ENCODE measurements at places on chromosomes 7 and 10.
A peak's percentile ranks its signal among the peaks of the same experiment; 100 is the strongest.

DNA sequence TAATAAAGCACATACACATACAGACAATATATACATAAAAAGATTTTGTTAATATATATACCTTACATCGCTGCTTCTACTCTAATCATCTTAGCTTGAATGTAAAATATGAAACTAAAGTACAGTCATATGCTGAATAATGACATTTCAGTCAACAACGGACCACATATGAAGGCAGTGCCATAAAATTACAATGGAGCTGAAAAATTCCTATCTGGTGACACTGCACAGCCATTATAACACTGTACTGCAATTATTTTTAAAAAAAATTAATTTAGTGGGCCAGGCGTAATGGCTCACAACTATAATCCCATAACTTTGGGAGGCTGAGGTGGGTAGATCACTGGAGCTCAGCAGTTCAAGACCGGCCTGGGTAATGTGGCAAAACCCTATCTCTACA lies 122.3 kb downstream of the JMJD1C start:
- DNase-seq = peak; percentile 28

GRCh38 chr10:102773986-102774385 lies 30.2 kb downstream of the WBP1L start:
- DNase-seq = peak; percentile 39

GRCh38 chr7:101166909-101167644 lies 1.7 kb upstream of the VGF start:
- DNase-seq = no peak

DNA sequence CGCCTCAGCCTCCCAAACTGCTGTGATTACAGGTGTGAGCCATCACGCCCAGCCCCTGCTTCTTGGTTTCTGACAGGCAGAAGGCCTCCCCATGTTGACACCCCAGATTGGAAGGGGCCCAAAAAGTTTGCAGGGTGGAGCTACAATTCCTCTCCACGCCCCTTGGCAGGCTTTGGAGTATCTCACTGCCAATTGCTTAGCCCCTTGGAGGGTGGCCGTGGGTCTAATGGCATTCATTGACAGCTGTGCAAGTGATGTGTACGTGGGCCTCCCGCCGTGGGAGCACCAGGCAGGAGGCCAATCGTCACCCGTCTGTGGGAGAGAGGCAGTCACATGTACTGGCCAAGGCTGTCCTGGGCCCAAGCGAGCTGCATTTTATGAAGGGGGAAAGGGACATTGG lies 73.7 kb upstream of the PPIF start:
- no peak for DNase-seq

DNA sequence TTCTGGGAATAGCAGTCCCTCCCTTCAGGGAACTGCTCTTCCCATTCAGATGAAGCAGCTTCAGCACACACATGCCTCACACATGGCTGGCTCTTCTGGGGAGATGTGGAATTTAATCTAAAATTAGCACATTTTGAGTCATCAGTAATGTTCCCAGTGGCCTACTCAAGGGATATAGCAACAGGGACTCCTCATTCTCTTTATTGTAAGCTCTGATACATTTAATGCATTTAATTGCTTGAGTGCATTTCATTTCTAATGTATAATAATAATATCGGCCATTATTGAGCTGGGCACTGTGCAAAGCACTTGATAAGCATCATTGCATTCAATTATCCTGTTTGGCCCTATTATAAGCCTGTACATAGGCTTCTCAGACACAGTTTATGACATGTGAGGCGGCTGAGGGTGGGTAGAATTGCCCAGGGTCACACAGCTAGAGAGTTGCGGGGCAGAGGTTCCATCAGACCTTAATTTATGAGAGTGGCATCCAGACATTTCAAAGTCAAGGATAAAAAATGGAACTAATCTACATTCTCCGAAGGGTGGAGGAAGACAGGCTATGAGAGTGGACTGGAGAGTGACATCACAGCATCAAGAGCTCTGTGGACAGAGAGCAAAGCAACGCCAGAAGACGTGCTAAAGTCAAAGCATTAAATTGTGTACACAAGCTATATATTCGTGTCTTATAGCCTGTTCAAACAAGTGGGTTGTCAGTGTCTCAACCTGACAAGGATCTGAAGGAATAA lies 76.8 kb downstream of the LANCL2 start:
- DNase-seq = peak; percentile 88

DNA sequence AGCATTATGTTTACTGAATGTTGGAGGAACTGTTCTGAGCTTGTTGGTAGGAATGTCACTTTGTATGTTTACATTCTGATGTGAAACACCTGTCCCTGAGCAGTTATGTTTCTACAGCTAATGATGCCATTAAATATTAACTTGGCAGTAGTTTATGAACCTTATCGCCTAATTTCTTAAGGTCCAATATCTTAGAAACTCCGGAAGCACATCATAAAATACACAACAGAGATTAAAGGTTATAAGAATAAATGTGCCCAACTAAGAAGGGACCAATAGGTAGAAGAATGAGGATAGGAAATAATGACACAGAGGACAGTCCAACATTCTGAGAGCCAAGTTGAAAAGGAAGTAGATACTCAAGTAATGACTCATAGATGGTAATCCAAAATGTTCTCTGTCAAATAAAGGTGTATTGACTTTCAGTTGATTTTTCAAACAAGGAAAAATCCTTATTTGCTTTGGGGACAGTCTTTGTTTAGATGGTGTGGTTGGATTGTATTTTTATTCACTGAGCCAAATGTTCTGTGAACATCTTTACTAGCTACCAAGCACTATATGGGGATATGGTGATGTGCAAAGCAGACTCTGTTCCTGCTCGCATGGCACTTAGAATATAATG lies 31.9 kb downstream of the LCOR start:
- peak; percentile 36 for DNase-seq

GRCh38 chr7:140232957-140233917 lies 56.5 kb upstream of the KDM7A start:
- DNase-seq = no peak

DNA sequence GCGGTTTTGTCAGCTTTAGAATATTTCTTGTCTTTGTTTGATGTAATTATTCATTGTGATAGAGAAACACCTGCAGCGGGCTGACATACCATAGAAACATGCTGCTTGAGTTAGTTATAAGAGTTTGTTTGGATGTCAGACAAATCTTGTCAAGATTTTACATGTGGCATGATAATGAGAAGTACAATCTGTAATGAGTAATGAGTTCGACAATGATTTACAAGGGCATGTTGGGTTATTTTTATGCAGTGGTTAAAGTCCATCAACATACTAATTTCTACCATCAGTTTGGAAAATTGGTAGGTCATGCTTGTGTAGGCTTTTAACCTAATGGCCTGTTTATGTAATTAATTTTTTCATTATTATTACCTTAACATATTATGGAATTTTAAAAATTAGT lies 31.3 kb downstream of the FZD1 start:
- no peak for DNase-seq

- no peak for DNase-seq
Observed at GRCh38 chr7:154774303-154774969, 228.5 kb downstream of the PAXIP1 start.

DNA sequence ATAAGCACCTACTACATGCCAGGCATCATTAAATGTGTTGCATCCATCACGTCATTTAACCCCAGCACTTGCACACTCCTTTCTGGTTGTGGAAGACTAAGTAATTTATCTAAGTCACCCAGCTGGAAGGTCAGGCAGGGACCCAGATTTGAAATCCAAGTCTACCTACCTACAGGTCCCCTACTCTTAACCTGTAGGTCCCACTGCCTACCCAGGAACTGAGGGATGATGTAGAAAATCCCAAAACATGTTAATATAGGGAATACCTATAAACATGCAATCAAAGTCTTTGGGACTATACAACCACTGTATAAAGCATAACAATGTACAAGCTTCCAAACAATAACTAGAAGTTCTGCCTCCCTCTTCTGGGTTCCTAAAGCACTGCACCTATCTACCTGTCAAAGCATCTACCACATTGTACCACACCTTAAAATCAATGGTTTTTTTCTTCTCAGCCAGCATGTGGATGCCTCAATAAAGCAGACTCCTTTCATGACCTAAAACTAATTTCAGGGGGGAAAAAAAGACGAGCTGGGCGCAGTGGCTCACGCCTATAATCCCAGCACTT lies 5.6 kb downstream of the IL6 start:
- peak; percentile 66 for DNase-seq

DNA sequence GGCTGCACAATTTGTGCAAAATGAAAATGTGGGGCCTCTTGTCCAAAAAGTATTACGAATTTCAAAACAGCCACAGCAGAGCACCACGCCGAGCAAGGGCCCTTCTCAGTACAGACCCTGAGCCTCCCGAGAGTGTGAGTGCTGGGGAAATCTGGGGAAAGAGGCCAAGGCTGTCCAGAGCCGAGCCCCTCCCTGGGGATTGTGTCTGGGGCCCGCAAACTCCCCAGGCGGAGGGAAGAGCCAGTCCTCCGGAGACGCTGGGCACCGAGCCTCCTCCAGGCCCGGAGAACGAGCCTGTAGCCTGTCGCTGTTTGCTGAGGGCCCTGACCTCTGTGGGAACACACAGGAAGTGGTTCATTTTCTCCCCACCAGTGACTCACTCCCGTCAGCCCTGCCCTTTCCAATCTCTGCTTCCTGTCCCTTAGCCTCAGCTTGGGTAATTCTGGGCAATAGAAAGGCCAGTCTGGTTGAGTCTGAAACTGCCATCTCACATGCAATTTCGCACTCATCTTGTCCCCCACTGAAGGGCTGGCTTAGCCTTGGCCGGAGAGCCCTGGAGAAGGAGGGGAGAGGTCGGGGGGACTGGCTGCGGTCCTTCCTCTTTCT lies 19.5 kb upstream of the GNA12 start:
- peak; percentile 97 for DNase-seq

DNA sequence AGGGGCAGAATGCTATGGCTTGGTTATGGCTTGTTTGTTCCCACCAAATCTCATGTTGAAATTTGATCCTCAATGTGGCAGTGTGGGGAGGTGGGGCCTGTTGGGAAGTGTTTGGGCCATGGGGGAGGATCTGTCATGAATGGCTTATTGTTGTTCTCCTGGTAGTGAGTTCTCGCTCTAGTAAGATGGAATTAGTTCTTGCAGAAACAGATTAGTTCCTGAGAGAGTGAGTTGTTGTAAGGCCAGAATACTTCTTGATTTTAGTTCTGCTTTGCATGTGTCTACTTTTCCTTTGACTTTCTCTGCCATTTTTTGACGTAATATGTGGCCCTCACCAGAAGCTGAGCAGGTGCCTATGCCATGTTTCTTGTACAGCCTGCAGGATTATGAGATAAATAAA lies 188.2 kb downstream of the KIF20B start:
- DNase-seq = no peak

- DNase-seq = peak; percentile 71
Observed at GRCh38 chr10:98589007-98589406, 142.3 kb upstream of the HPS1 start.

GRCh38 chr7:37390114-37390513 lies 58.5 kb downstream of the ELMO1 start:
- DNase-seq = no peak

GRCh38 chr7:40197527-40197926 lies 62.7 kb downstream of the SUGCT start:
- no peak for DNase-seq

DNA sequence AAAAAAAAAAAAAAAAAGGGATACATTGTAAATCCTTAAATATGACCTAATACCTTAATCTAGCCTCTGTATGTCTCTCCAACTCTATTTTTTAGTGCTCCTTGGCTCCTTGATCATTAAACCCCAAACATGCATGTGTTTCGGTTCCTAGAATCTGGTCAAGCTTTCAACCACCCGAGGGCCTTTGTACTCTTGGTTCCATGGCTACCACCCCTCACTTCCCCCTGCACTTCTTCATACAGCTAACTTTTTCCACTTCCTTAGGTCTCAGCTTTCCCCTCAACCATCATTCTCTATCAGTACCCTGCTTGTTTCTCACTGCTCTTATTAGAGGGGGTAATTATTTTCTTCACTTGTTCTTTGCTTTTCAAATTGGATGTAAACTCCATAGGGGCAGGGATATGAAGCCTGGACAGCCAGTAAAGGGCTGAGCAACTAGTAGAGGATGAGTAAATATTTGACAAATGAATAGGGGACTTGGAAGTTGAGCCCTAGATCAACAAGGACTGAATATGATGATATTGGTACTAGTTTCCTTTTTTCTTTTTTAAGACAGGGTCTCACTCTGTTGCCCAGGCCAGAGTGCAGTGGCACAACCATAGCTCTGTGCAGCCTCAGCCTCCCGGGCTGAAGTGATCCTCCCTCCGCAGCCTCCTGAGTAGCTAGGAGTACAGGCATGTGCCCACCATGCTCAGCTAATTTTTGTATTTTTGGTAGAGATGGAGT lies 4.3 kb upstream of the GDI2 start:
- DNase-seq = no peak
